ENCODE measurements at places on chromosomes 12 and 14.

DNA sequence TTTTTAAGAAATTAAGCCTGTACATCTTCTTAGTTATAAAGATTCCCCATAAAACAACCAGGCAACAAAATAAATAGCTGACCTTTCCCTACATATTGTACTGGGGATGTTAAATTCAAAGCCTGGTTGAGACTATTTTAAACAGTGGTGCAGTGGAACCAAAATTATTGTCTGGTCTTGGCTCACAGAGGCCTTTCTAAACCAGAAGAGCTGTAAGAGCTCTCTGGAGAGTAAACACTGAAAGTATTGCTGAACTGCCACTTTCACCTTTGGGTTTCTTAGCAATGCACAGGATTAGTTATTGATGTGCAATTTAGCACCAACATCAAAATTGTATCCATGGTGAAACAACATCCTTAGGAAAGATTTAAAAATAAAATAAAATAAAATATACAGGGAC is 20.6 kb downstream of the RACGAP1 start:
- DNase-seq: no peak

DNA sequence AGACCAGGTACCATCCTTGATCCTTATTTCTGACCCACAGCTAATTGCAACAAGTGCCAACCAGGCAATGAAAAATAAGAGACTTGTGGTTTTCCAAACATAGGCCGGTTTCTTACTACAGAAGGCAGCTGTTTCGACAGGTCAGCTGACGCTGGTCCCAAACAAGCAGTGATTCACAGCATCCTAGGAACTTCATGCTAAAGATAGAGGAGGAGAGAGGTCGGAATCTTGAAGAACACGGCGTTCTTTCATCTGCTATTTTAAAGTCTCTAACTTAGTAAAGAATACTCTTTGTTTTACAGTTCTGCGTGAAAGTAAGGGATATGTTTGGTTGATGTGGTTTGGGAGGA is 28.1 kb upstream of the ADGRD1 start:
- peak; percentile 75 for DNase-seq

GRCh38 chr14:70358631-70359030 is 852 bp downstream of the COX16 start:
- no peak for DNase-seq

GRCh38 chr12:115798309-115798917 is 479.1 kb downstream of the MED13L start:
- DNase-seq: no peak

DNA sequence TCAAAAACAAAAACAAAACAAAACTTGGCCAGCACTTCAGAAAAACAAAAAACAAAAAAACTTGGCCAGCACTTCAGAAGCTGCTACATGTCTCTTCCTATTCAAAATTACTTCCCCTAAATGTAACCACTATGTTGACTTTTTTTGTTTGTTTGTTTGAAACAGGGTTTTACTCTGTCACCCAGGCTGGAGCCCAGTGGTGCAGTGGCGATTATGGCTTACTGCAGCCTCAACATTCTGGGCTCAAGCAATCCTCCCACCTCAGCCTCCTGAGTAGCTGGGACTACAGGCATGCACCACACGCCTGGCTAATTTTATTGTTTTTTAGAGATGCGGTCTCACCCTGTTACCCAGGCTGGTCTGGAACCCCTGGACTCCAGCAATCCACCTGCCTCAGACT is 38.0 kb upstream of the PPP4R3A start:
- DNase-seq: no peak

DNA sequence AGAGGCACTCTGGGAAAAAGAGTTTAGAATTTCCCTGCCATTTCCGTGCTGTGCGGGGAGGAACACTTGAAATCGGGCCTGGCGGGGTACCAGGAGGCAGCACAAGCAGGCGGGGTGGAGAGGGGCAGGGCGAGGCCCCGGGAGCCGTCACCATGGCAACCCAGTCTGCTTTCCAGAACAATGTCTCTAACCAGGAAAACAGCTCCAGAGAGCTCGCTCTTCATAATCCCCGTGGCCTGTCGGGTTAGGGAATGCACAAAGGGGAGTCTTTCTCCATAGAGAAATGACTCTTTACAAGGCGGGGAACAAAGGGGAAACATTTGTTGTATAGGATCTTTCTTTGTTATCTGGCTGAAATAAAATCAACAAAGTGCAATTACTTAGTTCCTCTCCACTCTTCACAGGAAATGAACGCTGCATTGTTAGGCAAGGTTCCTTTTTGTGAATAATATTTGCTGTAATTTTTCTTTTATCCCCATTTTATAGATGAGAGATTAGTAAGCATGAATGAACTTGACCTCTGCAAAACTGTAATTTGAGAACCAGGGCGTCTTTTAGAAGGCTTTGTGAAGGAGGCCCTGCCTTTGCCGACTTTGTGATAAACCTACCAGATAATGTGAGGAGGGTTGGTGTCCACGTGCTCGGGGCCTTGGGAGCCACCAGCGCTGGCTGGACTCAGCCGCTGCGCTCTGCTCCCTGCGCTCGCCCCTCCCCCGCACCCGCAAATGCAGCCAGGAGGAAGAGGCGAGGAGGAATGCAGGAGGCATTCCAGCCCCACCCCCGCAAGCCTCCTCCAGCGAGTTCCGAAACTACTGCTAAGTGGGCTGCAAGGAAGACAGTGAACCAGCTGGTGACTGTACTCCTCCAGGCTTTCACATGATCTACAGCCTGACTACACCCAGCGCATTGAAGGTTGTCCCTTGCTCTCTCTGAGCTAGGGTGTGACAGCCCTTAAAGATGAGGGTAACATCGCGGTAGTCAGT is 105.2 kb upstream of the ATF7IP start:
- peak; percentile 89 for DNase-seq

DNA sequence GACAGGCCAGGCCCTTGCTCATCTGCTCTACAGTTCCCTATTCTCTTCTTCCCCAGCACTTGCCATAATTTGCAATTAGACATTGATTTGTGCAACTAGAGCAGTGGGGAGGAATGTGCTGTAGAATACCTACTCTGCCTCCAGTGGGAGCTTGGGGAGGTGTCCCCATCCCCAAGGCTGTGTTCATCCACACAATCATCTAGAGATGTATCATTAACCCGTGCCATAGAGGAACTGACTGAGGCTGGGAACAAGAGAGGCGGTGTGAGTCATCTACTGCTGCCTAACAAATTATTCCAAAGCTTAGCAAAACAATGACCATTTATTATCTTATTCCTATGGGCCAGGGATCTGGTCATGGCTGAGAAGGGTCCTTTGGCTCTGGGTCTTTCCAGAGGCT is 5.1 kb upstream of the OTUB2 start:
- no peak for DNase-seq

GRCh38 chr12:112381406-112381882 is 787 bp downstream of the HECTD4 start:
- no peak for DNase-seq

DNA sequence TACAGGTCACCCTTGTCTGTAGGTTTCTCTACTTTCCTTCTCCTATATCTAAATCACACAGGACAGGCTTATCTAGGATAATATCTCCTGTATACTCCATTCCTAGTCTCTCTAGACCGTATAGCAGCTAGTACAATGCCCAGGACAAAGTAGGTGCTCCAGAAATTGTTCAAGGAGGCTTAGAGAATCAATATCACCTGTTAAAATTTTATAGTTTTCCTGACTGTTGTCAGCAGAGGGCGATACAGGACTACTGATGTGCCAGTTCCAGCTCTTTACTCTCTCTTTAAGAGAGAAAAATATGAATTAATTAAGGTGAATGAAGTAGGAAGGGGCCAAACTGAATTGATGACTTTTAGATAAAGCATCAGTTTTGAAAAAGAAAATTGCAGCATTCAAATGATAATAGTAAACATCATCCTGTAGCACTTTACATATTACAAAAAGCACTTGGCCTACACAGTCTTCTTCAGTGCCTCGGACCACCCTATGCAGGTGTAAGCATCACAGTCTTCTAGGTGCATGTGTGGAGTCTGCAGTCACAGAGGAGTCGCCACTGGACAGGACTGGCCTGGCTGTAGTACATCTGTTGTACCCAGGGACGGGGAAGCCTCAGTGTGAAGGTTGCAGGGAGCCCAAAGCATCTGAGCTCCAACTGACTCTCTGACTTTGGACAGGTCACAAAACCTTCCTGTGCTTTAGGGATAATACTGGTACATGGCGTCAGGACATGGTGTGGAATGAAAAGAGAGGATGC is 61.9 kb upstream of the MAX start:
- no peak for DNase-seq

DNA sequence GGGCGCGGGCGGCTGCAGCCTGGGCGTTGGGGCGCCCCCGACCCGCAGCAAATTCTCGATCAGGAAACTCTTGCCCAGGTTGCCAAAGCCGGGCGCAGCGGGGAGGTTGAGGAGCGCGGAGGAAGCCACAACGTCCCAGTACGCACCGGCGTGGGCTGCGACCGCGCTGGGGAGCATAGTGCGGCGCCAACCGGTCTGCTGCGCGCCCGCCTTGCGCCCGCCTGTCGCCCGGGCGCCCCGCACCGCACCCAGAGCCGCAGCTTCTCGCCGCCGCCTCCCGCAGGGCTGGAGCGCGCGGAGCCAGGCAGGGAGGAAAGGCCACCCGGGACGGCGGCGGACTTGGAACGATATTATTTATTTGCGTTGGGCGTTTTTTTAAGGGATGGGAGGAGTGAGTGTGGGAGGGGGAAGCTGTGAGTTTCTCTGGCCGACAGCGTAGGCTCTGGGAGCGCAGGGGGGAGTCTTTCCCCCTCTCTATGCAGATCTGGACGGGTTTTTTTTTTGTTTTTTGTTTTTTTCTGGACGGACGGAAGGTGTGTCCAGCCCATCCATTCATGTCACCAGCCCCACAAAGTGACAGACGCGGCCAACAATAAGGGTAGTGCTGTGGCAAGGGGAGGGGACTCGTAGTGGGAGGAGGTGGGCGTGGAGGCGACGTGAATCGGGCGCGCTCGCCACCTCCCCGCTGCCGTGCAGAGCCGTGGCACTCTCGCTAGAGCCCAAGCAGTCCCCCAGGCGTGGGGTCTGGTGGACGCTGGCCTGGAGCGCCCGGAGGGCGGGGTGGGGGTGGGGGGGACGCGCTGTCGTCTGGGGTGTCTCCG is at the start of gene DBX2:
Gene DBX2, minus strand, starts transcription at position 349 of the 821 bp plus-strand sequence. Its CDS starts 172 bp downstream, at position 177.
- peak; percentile 36 for DNase-seq

DNA sequence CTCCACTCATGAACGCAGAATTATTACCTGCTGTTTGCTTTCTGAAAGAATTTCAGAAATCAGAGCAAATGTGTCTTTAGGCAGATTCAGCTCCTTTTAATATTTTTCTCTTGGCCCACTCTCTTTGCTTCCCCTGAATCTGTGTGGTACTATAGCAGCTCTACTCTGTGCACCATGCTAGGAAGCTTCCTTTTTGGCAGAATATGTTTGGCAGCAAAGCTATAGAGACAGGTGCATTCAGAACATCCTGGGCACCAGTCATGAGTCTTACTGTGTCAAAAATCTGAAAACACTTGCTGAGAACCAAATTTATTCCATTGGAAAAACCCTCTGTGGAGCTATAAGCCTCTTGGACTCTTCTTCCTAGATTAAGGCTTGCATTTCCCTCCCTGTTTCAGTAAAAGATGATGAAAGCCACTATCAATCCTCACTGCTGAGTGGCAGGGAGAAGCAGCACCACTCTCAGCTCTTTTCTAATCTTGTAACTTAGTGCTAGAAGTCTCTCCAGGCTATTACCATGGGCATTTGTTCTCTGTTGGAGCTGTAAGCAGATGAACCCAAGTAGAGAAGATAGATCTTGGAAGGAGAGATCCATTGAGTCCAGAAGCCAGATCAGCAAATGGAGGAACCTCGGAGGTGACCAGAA is 18.2 kb downstream of the CIPC start:
- DNase-seq: no peak

- DNase-seq: peak; percentile 11
These were observed 154.5 kb downstream of the MON2 start for GRCh38 chr12:62621101-62621638.

DNA sequence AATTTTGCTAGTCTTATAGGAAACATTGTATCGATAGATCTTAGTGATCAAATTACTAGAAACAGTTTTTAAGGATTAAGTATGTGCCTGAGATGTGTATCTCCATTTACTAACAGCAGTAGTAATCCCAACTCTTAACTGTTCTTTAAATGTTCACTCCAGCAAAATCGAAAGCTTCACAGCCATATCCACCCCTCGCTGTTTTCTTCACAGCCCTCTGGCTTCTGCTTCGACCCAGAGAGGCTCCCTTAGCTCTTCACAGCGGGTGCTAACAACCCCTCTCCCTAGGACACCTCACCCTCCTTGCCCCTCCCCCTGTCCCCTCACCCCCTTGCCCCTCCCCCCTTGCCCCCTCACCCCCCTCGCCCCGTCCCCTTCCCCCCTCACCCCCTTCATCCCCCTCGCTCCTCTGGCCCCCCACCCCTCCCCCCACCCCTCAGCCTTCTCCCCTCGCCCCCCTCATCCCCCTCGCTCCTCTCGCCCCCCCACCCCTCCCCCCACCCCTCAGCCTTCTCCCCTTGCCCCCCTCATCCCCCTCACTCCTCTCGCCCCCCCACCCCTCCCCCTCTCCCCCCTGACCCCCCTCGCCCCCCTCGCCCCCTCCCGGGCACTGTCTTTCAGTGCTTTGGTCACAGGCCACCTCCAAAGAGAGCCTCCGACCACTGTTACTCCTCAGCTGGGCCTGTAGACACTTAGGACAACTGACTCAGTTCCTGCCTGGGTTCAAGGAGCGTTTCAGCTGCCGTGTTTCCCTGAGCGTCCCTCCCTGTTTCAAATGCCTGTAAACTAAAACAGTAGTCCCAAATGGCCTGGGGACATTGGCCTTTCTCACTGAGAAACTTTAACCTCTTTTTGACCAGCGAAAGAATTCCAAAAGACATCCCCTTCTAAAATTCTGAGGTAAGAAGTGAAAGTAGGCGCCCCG is 46.0 kb upstream of the DYNC1H1 start:
- DNase-seq: no peak

DNA sequence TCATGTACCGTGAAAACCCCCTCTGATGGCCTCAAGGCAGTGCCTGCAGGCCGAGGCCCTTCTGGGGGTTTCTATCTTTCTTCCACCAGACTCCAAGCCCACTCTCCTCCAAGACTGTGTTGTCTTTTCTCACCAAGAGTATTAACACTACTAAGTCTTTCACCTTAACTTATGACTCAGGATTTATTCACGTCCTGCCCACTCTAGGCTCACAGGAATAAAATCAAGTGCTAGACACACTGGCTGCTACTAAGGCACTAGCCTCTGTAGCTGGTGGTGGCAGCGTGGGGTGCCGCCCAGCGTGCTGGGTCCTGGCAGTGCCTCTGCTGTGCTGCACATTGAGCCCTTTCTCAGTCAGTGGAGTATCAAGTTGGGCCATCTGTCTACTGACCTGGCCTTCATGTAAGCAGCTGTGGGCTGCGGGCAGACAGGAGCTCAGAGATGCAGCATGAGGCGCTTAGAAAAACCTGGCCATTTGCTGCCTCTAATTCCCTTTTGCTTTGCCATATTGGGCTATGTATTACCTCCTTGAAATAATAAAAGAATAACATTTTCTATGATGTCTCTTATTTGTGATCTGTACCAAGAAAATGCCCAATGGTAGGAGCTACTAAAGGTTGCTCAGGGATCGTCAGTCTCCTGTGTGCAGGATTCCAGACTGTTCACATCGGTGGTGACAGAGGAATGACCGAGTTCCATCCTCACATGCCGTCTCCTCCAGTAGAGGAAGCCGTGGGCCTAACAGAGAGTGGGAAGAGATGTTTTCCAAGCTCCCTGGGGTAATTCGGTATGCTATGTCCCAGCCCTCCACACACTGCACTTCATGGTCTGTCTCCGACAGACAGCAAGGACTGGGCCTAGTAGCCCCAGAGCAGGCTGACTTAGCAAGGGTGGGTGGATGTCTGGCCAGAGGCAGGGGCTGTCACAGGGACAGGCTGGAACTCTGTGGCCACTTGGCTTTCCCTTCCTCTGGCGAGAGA is 39.9 kb downstream of the MAX start:
- DNase-seq: no peak

GRCh38 chr14:84527706-84528105 is 1002.2 kb upstream of the FLRT2 start:
- DNase-seq: no peak
